ENCODE measurements at places on chromosomes 4 and X.
A peak's percentile ranks its signal among the peaks of the same experiment; 100 is the strongest.

DNA sequence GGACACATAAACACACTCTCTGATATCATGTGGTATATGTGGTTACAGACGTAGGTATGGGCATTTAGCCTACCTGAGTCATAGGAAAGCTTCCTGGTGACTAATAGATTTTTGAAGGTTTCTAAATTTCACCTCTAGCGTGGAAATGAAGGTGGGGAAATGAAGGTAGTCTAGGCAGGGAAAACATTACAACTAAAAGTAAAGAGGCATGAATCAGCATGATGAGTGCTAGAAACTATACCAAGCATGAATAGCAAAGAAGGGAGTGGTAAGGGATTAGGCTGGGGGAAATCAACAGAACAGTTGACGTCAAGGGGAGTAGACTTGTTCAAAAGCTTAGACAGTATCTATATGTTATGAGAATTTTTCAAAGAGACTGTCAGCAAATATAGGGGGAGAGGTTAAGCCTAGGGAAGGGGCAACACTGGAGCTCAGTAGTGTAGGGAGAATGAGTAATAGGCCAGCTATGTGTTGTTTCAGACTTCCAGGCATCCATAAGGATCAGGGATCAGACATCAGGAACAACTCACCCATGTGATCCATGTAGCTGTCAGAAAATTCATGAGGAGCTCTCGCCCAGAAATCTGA lies 279.3 kb upstream of the DIPK2B start:
- H3K27ac ChIP-seq, result no peak overlapping the region
- H3K27me3 ChIP-seq, result no peaks in the 10 kb centered on the region
- H3K4me3 ChIP-seq, result no peak overlapping the region
- H3K4me1 ChIP-seq, result no peaks in the 10 kb centered on the region
- no peaks in the 10 kb centered on the region for H3K36me3 ChIP-seq

DNA sequence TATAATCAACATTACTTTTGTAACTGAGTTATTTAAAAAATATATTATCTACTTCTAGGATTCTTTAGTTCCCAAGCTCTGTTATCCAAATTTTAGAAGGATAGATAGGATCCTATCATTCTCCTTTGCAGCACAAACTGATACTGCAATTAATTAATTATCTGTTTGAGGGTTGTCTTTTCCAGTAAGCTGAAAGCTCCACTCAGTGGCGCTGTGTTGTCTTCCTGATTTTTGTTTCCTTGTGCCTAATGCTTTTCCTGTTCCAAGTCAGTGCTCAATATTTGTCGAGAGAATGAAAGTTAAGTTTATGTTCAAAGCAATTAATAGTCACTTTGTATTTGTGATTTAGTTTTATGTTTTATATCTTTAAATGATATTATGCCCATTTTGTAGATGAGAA lies 107.4 kb upstream of the ANK2 start:
- no peak for DNase-seq
- H3K27ac ChIP-seq, result no peak overlapping the region
- no peak overlapping the region for H3K4me3 ChIP-seq
- H3K27me3 ChIP-seq, result peaks cover 14% of the 10 kb centered on the region

- H3K4me1 ChIP-seq, result no peaks in the 10 kb centered on the region
- H3K36me3 ChIP-seq, result no peaks in the 10 kb centered on the region
Measured at GRCh38 chr4:22215084-22215483, 266.5 kb upstream of the KCNIP4 start.

GRCh38 chrX:46279925-46280313 lies 265.3 kb downstream of the ZNF674 start:
- H3K27ac ChIP-seq, result no peak overlapping the region
- H3K4me3 ChIP-seq, result no peak overlapping the region
- H3K4me1 ChIP-seq, result peaks cover 26% of the 10 kb centered on the region
- H3K27me3 ChIP-seq, result no peaks in the 10 kb centered on the region
- H3K36me3 ChIP-seq, result no peaks in the 10 kb centered on the region
- DNase-seq, result no peak

GRCh38 chr4:93791570-93792195 lies 36.9 kb upstream of the ATOH1 start:
- H3K27ac ChIP-seq, result no peak overlapping the region
- peak; percentile 52 for DNase-seq
- H3K4me3 ChIP-seq, result no peak overlapping the region
- H3K4me1 ChIP-seq, result no peaks in the 10 kb centered on the region
- H3K36me3 ChIP-seq, result no peaks in the 10 kb centered on the region

GRCh38 chr4:4838051-4838935 lies 21.2 kb upstream of the MSX1 start:
- no peaks in the 10 kb centered on the region for H3K4me1 ChIP-seq
- no peak overlapping the region for H3K27ac ChIP-seq
- H3K27me3 ChIP-seq, result no peaks in the 10 kb centered on the region
- H3K4me3 ChIP-seq, result no peak overlapping the region

- H3K27ac ChIP-seq, result no peak overlapping the region
- H3K27me3 ChIP-seq, result no peaks in the 10 kb centered on the region
- no peaks in the 10 kb centered on the region for H3K36me3 ChIP-seq
Measured at GRCh38 chr4:146654687-146655520, 16.2 kb downstream of the POU4F2 start.

GRCh38 chr4:6658597-6659075 lies 18.2 kb downstream of the MRFAP1 start:
- no peak for DNase-seq
- no peak overlapping the region for H3K27ac ChIP-seq
- no peaks in the 10 kb centered on the region for H3K27me3 ChIP-seq
- H3K36me3 ChIP-seq, result no peaks in the 10 kb centered on the region
- H3K4me1 ChIP-seq, result no peaks in the 10 kb centered on the region

- DNase-seq, result no peak
- H3K36me3 ChIP-seq, result no peaks in the 10 kb centered on the region
- no peak overlapping the region for H3K27ac ChIP-seq
- no peaks in the 10 kb centered on the region for H3K27me3 ChIP-seq
- H3K4me3 ChIP-seq, result no peak overlapping the region
- H3K4me1 ChIP-seq, result no peaks in the 10 kb centered on the region
Measured at GRCh38 chr4:99762728-99763127, 53.9 kb upstream of the DAPP1 start.

- H3K36me3 ChIP-seq, result no peaks in the 10 kb centered on the region
- DNase-seq, result no peak
- no peak overlapping the region for H3K4me3 ChIP-seq
- H3K4me1 ChIP-seq, result no peaks in the 10 kb centered on the region
- no peak overlapping the region for H3K27ac ChIP-seq
- no peaks in the 10 kb centered on the region for H3K27me3 ChIP-seq
Measured at GRCh38 chr4:149741186-149741831, 74.3 kb downstream of the IQCM start.

DNA sequence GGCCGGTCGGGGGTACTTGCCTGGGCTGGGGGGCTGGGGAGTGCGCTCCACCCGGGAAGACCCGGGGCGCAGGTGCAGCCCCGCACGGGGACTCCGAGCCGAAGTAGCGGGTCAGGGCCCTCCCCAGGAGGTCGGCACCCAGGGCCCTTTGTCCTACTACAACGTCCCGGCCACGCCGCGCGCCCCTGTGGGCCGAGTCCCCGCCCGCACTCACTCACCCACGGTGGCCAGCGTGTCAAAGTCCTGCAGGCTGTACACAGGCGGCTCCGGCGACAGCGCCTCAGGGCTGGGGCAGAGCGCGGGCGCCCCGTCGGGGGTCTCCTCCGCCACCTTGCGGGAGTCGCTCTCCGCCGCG lies 602 bp downstream of the PRKX start:
- no peaks in the 10 kb centered on the region for H3K27me3 ChIP-seq
- peak overlapping the region; percentile 66 for H3K27ac ChIP-seq
- DNase-seq, result no peak

- no peaks in the 10 kb centered on the region for H3K27me3 ChIP-seq
- H3K4me3 ChIP-seq, result no peak overlapping the region
- H3K4me1 ChIP-seq, result no peaks in the 10 kb centered on the region
- H3K36me3 ChIP-seq, result no peaks in the 10 kb centered on the region
- no peak overlapping the region for H3K27ac ChIP-seq
Measured at GRCh38 chrX:123475068-123475724, 257.7 kb downstream of the THOC2 start.

DNA sequence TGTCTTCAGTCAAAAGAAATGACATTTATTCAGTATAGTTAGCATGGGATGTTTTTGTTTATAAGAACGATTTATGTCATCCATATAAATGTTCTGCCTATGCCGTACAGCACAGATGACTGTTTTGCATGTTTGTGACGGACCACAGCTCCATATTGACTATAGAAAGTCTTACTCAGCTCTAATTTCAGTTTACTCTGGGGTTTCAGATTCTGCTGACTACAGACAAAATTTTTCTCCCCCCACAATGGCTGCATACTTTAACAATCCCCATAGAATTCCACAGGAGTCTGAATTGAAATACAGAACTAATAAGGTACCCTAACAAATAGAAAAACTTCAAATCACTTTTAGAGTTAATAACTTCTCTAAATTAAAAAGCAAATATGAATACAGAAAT lies 191.0 kb downstream of the SCFD2 start:
- no peak for DNase-seq
- H3K4me3 ChIP-seq, result no peak overlapping the region
- H3K36me3 ChIP-seq, result no peaks in the 10 kb centered on the region
- H3K27ac ChIP-seq, result no peak overlapping the region

DNA sequence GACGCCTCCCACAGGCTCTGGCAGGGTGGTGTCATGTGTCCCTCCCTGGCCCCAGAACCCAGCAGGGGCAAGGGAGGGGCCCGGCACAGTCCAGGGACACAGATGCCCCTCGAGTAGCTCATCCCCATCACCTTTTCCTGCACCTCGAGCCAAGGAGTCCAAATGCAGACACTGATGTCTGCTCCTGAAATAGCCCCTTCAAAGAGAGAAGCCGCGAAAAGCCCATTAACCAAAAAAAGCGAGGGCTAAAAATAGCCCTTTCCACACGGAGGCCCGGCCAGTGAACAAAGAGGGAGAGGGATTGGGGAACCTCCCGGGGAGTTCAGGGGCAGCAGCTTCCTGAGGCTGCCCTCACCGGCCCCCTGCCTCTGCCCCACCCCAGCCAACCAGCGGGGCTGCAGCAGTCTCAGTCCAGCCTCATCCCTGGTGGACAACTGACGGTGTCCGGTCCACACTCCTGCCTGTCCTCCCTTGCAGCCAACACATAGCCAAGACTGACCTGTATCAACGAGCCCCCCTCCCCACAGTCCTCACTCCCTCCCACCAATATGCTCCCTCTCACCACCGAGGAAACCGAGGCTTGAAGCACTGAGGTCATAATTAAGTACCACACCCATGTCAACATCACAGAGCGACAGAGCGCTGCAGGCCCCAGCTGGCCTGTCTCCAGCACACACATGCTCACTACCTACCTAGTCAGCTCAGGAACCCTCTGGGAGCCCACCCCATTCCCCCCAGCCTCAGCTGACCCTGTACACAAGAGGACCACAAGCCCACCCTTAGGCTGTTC lies 23.9 kb downstream of the WDR1 start:
- H3K27ac ChIP-seq, result no peak overlapping the region
- DNase-seq, result no peak

DNA sequence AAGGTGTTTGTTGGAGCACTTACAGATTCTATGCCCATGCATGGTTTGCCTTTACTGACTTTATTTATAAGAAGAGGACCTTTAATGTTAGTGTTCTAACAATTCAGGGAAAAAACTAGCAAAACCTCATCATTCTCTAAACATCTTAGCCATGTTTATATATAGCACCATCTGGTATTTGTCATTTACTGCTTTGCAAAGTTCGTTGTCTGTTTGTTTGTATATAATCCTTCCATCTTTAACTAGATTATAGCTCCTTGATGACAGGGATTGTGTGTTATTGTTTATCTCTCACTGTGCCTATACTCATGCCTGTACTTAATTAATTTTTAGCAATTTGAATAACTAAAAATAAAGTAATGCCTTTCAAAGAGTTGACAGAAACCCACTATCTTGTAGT lies 170.6 kb upstream of the PACRGL start:
- no peaks in the 10 kb centered on the region for H3K27me3 ChIP-seq
- DNase-seq, result no peak
- no peaks in the 10 kb centered on the region for H3K36me3 ChIP-seq
- no peak overlapping the region for H3K27ac ChIP-seq
- no peak overlapping the region for H3K4me3 ChIP-seq

DNA sequence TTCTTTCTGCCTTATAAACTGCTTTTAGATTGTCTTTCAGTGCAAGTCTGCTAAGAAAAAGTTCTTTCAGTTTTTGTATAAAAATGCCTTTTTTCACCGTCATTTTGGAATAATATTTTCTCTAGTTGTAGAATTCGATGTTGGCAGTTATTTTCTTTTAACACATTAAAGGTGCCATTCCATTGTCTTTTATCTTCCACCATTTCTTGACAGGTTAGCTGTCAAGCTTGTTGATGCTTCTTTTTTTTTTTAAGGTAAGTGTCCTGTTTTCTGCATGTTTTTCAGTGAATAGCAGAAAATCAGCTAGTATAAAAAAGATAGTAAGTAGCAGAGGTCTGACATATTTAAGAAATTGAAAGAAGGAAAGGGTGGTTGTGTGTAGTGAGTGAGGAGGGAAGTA lies 118.5 kb upstream of the NPFFR2 start:
- no peaks in the 10 kb centered on the region for H3K36me3 ChIP-seq
- H3K27ac ChIP-seq, result no peak overlapping the region
- no peaks in the 10 kb centered on the region for H3K27me3 ChIP-seq
- H3K4me3 ChIP-seq, result no peak overlapping the region
- no peaks in the 10 kb centered on the region for H3K4me1 ChIP-seq

- no peak overlapping the region for H3K4me3 ChIP-seq
- no peaks in the 10 kb centered on the region for H3K36me3 ChIP-seq
- no peak overlapping the region for H3K27ac ChIP-seq
- no peaks in the 10 kb centered on the region for H3K27me3 ChIP-seq
Measured at GRCh38 chrX:459611-460010, 72.9 kb upstream of the PPP2R3B start.

DNA sequence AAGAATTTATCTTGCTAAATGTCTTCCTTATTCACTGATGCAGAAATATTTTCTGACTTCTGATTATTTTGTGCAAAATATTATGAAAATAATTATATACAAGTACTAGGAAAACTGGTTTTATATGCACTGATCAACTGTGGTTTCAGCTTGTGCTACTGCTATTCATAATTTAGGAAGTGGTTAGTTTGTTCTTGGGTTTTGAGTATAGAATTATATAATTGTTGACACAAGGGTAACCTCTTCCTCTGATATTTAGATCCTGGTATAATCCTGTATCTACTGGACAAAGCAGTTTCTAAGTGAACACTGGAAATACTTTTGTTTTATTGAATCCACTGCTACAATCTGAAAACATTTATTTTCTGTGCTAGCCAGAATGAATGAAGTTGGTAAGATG lies 182.8 kb downstream of the PDGFC start:
- H3K27ac ChIP-seq, result no peak overlapping the region
- H3K27me3 ChIP-seq, result no peaks in the 10 kb centered on the region
- H3K4me1 ChIP-seq, result no peaks in the 10 kb centered on the region
- DNase-seq, result no peak

Data from DND-41 (cell line).